ENCODE measurements at places on chromosomes 4 and X.

DNA sequence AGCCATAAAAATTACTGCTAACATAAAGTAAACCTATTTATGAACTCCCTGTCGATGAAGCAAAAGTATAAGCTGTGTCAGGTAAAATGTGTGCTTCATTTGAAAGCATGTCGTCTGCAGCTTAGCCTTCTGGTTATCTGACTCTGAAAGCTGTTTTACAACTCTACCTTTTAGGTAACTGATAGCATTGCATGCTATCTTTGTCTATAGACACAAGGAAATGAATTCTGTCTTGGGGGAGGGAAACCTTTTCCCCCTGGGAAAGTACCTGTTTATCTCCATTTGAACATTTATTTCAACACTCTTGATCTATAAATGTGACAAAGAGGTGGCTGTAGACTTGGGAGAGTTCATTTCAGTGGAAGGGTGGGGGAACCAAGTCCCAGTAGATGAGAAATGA, 51.4 kb downstream of the RAB40A start:
- DNase-seq, result no peak

- DNase-seq, result peak; percentile 92
Observed at GRCh38 chrX:44872821-44873414, at the start of gene KDM6A. KDM6A (plus strand) TSS chrX:44873188; CDS start chrX:44873552, 364 bp downstream.

DNA sequence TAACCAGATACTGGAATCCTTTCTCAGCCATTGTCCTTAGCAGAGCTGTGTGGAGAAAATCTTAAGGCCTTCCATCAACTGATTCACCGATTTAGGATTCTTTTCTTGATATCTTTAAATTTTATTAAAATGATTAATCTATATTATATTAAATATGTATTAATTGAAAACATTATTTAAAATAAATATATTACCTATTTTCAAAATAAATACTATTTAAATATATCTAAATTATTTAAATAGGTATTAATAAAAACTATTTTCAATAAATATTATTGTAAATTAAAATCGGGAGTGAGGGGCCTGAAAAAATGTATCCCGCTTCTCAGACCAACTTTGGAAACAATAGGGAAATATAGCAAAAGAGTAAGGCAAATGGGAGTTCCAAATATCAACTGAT, 94.0 kb upstream of the HPF1 start:
- DNase-seq, result no peak

- DNase-seq, result no peak
Observed at GRCh38 chrX:123081776-123082175, 102.3 kb upstream of the GRIA3 start.

GRCh38 chrX:151711787-151712186, 4.0 kb upstream of the FATE1 start:
- DNase-seq, result no peak

DNA sequence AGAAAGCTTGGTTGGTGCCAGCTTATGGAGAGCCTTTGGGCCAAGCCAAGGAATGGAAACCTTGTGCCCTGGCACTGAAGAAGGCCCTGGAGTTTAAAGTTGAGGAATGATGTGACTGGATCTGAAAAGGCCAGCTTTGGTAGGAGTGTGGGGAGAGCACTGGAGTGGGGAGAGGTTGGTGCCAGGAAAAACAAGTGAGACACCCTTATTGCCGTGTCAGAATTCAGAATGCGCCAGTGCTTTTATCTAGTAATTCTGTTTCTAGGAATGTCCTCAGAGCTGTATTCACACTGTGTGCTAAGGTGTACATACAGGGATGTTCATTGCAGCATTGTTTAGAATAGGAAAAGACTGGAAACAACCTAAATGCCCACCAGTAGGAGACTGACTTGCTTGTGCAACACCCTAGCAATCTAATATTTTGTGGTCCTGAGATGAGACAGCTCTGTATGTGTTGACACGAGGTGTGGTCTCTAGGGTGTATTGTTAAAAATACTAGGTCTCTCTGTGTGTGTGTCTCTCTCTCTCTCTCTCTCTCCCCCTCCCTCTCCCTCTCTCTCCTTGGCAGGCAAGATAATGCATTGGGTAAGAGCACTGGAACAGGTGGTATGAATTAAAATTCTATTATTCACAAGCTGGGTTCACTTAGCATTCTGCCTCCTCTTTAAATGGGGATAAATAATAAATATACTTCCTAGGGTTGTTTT, 107.8 kb downstream of the GATB start:
- DNase-seq, result no peak

DNA sequence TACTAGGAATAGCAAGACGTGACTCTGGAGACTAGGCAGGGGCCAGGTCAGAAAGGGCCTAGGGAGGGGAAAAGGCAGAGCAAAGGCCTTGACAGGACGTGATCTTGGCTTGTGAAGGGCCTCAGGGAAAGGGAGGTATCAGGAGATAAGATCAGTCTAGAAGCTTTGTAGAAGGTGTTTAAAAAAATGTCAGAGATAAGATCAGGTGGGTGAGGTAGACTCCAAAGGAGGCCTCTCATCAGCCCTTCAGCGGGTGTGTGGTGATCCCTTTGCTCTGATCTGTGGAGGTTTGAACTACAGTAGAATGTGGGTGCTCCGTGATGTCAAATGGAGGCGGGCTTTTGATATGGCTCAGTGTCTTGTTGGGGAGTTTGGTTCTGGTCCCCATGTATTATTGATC, 78.8 kb upstream of the PRPS1 start:
- DNase-seq, result no peak

- DNase-seq, result no peak
Observed at GRCh38 chr4:185192059-185192458, 11.7 kb downstream of the CFAP97 start.

GRCh38 chr4:153661215-153661822, 22.8 kb upstream of the TLR2 start:
- no peak for DNase-seq

DNA sequence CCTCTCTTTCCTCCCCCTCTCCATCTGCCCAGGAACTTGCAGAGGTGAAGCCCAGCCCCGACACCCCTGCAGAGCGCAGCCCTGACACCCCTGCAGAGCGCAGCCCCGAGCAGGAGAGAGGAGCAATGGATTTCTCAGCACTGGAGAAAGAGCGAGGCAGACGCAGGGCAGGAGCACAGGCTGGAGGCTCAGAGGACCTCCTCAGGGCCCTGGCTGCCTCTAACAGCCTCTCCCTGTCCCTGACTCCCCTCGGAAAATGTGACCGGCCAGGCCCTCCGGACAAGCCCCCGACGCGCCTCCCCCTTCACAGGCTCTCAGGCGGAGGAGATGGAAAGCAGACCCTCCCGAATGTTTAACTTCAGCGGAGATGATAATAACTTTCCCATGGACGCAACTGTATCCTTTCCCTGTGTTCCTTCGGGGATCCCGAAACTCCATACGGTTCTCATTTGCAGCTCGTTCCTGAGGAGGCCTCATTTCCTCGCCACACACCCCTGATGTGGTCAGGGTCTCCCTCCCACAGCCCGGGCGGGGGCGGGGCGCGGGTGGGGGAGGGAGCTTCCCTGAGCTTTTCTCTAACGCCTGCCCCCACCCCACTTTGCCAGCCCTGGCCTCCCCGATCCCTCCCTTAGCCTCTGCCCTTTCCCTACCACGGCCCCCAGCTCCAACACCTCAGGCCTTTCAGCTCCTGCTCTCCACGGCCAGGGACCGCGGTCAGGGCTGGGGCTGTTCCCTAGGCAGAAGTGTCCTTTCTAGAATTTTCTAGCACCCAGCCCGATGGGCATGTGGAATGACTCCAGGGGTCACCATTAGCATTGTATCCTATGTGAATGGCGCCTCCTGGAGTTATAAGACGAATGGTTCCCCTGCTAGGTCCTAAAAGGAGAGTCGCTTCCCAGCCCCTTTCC, 201.1 kb upstream of the BCOR start:
- no peak for DNase-seq

DNA sequence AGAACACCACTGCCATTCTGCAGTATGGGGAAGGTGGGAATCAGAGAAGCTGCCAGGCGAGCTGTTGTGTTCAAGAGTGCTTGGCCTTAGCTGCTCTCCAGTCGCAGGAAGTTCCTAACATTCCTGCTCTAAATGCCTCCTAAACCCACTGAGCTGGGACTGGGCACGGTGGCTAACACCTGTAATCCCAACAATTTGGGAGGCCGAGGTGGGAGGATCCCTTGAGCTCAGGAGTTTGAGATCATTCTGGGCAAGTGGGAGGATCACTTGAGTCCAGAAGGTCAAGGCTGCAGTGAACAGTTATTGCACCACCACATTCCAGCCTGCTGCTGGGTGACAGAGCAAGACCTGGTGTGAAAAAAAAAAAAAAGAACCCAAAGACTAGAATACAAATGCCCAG, 690.3 kb upstream of the FAM241A start:
- no peak for DNase-seq

GRCh38 chrX:135003876-135004623, 13.3 kb downstream of the SMIM10 start:
- peak; percentile 68 for DNase-seq

DNA sequence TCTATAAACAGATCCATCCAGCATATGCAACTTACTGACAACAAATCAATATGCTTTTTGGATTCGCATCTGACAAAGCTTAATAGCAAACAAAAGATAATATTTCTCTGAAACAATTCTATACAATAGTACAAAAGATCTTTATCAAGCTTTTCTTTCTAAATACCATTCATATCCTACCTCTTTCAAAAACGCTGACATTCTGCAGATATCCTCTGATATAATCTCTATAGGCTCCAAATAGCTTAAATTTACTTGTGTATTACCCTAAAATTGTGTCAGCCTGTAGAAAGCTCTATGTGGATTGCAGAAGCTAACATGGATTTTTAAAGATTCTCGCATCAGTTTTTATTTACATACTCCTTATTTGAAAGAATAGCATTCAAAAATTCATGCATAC, 260.6 kb downstream of the GASK1B start:
- DNase-seq, result no peak

DNA sequence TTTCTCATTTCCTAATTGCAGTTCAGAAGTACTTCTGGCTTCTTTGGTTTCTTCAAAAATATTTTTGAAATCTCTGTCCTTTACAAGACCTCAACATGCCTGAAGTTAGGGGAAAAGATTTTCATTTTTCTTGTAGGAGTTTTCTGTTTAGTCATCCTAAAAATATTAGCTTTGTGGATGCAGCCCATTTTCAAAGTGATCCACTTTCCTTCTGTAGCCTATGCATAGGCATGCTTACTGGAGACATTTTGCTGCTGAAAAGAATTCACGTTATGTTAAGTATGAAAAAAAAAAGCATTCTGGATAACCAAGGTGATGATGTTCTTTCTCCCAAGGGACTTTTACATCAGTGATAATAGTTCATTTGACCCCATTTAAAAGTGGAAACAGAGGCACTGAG, 245.6 kb downstream of the THOC2 start:
- no peak for DNase-seq

DNA sequence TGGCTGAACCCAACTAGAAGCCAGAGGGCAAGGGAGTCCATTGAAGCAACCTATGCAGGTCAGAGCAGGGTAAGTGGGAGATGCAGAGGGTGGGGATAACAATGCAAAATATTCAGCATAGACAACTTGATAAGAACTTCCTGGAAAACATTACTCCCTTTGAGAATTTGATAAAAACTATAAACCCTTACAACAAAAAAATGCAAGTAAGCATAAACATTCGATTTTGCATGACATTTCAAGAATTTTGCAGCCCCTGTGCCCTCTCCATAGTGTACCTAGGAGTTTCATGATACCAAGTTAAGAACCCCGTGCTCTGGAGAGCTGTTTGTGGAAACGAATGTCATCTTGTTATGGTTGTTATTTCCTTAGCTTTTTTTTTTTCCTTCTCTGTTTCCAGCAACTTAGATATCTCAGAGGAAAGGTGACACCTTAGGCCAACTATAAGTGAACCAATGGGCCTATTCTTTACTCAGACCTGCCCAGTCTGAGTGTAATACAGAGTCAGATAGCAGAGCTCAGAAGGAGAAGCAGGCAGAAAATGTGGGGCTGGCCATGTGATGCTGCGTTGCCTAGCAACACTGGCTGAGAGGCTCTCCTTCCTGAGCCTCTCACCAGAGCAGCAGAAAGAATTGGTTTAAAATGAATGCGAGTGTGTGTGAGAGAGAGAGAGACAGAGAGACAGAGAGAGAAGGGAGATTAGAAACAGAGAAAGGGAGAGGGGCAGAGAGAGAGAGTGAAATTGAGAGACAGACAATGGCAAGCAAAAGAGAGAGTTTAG, 36.7 kb upstream of the GABRQ start:
- no peak for DNase-seq

DNA sequence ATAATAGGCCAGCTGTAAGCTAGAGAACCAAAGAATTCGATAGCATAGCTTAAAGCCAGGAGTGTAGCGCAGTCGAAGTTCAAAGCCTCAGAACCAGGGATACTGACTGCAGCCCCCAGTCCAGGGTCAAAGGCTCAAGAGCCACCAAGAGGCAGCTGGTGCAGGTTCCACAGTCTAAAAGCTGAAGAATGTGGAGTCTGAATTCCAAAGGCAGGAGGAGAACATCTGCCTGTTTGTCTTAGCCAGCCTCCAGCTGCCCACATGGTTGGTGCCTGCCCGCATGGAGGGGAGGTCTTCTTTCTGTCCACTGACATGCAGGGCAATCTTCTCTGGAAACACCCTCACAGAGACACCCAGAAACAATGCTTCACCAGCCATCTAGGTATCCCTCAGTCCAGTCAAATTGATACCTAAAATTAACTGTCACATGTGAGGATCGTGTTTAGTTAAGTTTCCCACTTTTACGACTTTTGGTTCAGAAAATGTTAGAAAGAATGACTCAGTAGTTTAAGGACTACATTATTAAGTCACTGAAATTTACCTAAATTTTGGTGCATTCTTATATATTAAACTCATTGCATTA, 52.8 kb upstream of the RHOH start:
- DNase-seq, result no peak

- DNase-seq, result no peak
Observed at GRCh38 chrX:43605351-43605750, 50.7 kb upstream of the MAOA start.

DNA sequence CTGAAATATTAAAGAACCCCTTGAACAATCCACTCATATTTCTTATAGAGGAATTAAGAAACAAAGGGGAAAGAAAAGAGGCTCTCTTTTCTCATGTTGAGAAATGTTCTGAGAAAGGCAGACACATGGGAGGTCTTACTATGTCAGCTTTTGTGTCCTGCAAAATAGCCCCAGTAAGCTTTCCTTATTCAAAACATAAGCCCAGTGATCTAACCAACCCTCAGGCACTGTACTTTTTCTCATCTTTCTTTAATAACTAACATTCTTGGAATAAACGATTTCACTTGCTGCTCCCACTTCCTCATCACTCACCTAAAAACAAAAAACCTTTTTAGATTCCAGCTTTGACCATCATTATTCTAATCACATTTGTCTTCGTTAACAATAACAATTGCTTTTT, 115.9 kb downstream of the GLRA3 start:
- DNase-seq, result no peak

DNA sequence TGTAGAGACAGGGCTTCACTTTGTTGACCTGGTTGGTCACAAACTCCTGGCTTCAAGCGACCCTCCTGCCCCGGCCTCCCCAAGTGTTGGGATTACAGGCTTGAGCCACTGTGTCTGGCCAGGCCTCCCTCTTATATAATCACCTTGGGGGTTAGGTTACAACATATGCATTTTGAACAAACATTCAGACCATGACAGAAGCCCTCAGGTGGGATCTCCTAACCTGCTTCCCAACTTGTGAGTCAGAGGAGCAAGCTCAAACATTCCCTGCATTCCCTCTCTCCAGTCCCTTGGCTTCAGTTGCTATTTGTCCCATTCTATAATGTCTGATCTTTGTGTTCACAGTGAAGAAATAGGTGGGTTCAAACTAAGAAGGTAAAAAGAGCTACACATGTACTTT, 76.5 kb upstream of the NRK start:
- no peak for DNase-seq
